Thoracic aorta (tissue), 2 donors: ENCODE measurements at places on chromosomes 1 and 21. TPM values are rescaled to one million over a fixed set of nuclear protein-coding genes. Genes with fewer than 3 reads are reported as not detected.

GRCh38 chr1:36464605-36465393 is 615 bp upstream of the MRPS15 start:
- H3K4me1 ChIP-seq = peaks cover 11% of the 10 kb centered on the region
- peaks cover 11% of the 10 kb centered on the region for H3K36me3 ChIP-seq

- no peak overlapping the region for H3K4me3 ChIP-seq
- no peaks in the 10 kb centered on the region for H3K27me3 ChIP-seq
- no peaks in the 10 kb centered on the region for H3K36me3 ChIP-seq
- DNase-seq = no peak
Measured at GRCh38 chr1:183218971-183219615, 33.0 kb downstream of the LAMC2 start.

GRCh38 chr1:171032822-171033702 is 57.6 kb upstream of the FMO3 start:
- DNase-seq = no peak
- no peaks in the 10 kb centered on the region for H3K36me3 ChIP-seq
- H3K27ac ChIP-seq = no peak overlapping the region
- no peaks in the 10 kb centered on the region for H3K4me1 ChIP-seq

DNA sequence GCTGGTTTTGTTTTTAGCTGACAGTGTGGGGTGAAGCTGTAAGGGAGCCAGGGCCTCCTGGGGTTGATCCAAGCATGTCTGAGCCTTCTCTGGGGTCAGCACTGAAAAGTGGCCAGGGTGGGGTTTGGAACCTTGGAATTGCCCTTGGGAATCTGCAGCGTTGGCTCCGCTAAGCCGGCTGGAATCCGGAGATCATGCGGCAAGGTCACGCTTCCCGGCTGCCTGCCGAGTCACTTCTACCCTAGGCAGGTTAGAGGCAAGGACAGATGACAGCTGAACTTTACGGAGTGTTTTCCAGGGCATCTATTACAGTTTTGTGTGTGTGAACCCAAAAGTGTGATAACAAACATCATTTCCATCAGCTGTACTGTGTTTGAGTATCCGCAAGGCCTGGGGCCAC is 17.1 kb downstream of the ABCG1 start:
- H3K4me3 ChIP-seq = no peak overlapping the region
- no peak for DNase-seq
- H3K27me3 ChIP-seq = no peaks in the 10 kb centered on the region
- peaks cover 27% of the 10 kb centered on the region for H3K4me1 ChIP-seq

GRCh38 chr1:178066296-178066907 is 27.5 kb upstream of the RASAL2 start:
- no peaks in the 10 kb centered on the region for H3K4me1 ChIP-seq
- no peak for DNase-seq
- no peak overlapping the region for H3K4me3 ChIP-seq
- H3K27me3 ChIP-seq = no peaks in the 10 kb centered on the region
- no peaks in the 10 kb centered on the region for H3K36me3 ChIP-seq
- no peak overlapping the region for H3K27ac ChIP-seq

DNA sequence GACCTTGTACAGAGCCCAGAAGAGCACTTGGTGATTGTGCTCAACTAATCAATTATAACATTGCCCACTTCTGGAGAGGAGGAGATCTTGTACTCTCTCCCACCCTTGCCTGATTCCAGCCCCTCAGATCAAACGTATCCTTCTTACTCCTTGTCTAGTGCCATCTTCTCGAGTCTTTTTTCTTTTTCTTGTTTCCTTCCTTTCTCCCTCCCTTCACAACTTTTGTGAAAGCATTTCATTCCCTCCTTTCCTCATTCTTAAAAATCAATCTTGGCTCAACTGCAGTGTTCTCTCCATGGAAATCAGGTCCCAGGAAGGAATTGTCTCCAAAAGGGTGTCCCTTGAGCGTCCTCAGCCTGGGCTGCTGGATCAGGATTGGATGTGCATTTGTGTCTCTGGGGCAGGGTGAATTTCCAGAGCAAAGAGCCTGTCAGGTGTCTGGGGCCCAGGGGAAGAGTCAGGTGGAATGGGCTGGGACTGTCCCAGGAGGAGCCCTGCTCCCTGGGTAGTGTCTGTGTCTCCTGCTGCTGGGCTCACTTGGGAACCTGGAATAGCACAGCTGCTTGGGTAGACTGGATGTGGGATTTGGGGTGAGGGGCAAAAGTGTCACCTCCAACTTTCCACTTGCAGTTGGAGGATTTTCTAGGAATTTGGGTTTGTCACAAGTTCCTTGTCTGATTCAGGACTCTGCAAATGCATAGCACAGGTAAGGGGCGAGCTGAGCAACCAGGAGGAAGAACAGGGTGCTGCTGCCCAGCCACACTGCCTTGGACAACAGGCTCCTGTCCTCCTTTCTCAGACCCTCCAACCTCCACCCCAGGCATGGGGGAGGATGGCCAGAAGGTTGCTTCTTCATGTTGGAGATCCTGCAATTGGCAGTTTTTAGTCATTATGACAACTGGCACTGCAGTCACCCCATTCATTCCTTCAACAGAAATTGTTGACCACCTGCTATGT is 3.3 kb downstream of the SOX13 start:
- DNase-seq = no peak
- H3K4me3 ChIP-seq = peak overlapping the region; percentile 84
- peaks cover 68% of the 10 kb centered on the region for H3K4me1 ChIP-seq
- H3K27ac ChIP-seq = no peak overlapping the region
- no peaks in the 10 kb centered on the region for H3K27me3 ChIP-seq
- no peaks in the 10 kb centered on the region for H3K36me3 ChIP-seq

- H3K27ac ChIP-seq = peak overlapping the region; percentile 78
- peaks cover 5% of the 10 kb centered on the region for H3K4me1 ChIP-seq
- no peak overlapping the region for H3K4me3 ChIP-seq
- H3K27me3 ChIP-seq = no peaks in the 10 kb centered on the region
- DNase-seq = no peak
Measured at GRCh38 chr21:44006017-44006619, 6.0 kb upstream of the TRAPPC10 start.

Gene PTGFR
- 3.5 TPM for total RNA-seq

DNA sequence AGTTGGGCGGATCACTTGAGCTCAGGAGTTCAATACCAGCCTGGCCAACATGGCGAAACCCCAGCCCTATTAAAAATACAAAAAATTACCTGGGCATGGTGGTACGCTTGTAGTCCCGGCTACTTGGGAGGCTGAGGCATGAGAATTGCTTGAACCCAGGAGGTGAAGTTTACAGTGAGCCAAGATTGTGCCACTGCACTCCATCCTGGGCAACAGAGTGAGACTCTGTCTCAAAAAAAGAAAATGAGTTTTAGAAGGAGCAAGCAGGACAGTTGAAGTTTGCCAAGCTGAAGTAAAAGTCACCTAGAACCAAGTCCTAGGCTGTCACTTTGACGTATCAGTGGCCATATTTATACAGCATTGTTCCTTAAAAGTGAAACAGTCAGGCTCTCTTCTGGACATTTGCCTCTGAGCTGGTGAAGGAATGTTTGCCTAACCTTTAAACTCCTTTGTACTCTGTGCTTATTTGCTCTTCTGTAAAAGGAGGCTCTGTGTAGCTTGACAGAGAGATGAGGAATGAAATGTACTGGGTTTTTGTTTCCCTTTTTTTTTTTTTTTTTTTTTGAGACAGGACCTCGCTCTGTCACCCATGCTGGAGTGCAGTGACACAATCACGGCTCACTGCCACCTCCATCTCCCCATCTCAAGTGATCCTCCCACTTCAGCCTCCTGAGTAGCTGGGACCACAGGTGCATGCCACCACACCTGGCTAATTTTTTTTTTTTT is 2.8 kb downstream of the RAB4A start:
- H3K4me1 ChIP-seq = peaks cover 24% of the 10 kb centered on the region
- H3K36me3 ChIP-seq = no peaks in the 10 kb centered on the region
- no peak overlapping the region for H3K27ac ChIP-seq
- H3K4me3 ChIP-seq = no peak overlapping the region
- no peaks in the 10 kb centered on the region for H3K27me3 ChIP-seq
